Stimulated activated CD4-positive, alpha-beta T cell treated with anti-CD3 and anti-CD28 coated beads, TNF-alpha, amount 100 ng/mL, for 4 hours (primary cell): ENCODE measurements at places on chromosomes 4 and X.

- no peak for DNase-seq
Observed at GRCh38 chr4:128649575-128650205, 159.8 kb upstream of the JADE1 start.

- no peak for DNase-seq
Observed at GRCh38 chr4:109298279-109299010, 4.0 kb downstream of the COL25A1 start.

- DNase-seq = no peak
Observed at GRCh38 chr4:181939199-181939945, 303.8 kb upstream of the TENM3 start.

GRCh38 chr4:151489462-151490203 lies 80.7 kb downstream of the FHIP1A start:
- DNase-seq = no peak

GRCh38 chrX:43716696-43717095 lies 60.6 kb downstream of the MAOA start:
- DNase-seq = no peak

- DNase-seq = no peak
Observed at GRCh38 chr4:111066001-111066400, 443.1 kb upstream of the PITX2 start.

- DNase-seq = no peak
Observed at GRCh38 chr4:40448875-40449274, 113.7 kb downstream of the CHRNA9 start.

DNA sequence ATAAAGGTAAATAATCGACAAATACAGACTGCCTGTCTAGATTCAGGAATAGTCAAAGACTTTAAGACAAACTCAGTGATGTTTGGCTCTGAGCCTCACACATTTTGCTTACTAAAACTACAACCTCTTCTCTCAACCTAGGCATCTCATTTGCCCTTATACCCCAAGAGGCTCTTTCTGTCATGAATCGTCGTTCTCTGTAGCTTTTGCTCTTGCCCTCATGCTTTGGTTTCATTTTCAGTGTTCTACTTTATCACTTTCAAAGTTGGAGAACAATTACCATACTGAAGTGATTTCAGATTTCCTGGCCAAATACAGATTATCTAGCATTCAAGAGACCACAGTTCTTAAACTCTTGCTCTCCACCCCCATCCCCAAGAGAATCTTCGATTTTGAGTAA lies 114.1 kb upstream of the RAP2C start:
- no peak for DNase-seq

DNA sequence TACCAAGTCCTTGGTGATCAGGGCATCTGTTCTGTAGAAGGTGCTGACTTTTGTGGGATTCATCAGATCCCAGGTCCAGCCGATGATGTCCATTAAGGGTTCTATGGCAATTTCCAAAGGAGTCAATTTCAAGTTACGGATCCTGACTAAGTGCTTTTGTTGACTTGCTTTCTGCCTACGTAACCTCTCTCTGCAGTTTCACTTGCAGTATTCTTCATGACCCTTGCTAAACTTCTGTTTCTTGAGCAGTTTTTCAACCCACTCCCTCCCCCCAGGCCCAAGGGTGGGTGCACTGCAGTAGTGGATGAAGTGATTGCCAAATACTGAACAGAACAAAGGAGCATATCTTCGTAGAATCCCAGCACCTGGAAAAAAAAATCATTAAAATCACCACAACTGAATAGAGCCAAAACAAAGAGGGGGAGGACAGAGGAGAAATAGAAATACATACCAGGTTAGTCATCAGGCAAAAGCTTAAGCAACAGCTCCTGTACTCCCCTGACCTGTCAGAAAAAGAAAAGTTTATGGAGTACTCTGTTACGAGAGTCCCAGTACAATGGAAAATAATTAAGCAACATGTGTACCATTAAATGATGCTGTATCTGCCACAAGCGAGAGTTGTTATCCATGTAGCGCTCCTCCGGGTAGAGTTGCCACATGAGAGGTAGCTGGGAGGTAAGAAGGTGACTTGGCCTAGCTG lies 5.8 kb downstream of the CMC4 start:
- DNase-seq = no peak

- no peak for DNase-seq
Observed at GRCh38 chr4:85478576-85478975, 3.6 kb downstream of the ARHGAP24 start.

DNA sequence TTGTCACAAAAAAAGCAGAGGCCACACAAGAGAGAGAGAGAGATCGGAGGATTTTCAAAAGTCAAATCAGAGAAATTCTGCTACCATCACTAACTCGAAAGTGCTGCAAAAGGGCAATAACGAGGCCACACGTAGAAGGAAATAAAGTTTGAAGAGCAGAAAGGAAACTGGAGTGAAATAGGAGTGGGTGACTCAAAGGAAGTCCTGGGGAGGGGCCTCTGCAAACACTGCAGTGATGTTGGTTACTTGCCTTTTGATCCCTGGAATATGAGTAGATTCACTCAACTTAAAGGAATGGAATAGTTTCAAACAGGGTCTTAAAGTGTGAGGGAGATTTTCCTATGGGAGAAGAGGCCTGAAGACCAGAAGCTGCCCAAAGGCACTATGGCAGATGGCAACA lies 663.4 kb upstream of the LCORL start:
- DNase-seq = no peak

DNA sequence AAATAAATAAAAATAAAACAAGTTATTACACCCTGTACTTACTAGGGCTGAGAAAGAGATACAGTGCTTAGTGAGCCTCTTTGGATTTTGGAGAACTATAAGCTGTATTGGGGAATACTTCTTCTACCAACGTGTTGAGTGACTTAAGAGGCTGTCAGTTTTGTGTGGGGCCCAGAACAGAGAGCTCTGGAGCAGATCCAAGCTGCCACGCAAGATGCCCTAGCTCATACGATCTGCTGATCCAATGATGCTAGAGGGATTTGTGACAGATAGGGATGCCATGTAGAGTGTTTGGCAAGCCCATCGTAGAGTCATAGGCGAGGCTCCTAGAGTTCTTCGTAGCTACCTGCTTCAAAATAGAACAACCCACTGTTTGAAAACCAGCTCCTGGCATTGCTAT lies 60.3 kb upstream of the KLF3 start:
- DNase-seq = no peak

GRCh38 chr4:74546057-74546456 lies 101.1 kb downstream of the AREG start:
- no peak for DNase-seq

GRCh38 chr4:176273736-176274135 lies 4.7 kb upstream of the ASB5 start:
- DNase-seq = no peak

DNA sequence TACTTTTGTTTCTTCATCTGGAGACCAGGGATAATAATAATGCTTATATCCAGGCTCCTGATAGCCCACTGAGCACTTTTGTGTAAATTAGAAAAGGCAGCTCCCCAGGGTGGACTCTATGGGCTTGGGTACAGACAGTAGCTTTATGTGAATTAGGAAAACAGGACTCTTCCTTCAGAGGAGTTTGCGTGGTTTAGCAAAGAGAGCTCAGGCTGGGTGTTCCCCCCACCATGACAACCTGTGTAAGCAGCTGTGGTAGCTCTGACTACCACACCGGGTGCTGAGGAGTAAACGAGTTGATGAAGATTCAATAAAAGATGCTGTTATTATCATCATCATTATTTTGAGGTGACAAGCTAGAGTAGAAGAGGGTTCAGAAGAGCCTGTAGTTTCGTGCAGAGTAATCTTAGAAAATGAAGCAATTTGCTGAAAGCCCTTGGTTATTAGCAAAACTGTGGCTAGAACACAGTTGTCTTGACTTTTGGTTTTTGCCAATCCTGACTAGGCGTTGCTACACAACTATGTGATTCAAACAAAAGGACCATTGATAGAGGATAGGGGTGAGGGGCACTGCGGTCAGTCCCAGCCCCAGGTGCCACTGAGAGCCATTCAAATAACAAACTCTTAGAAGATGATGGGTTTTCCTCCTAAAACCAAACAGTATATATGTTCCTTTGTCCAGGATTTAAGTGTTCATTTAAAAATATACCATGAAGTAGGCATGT lies 60.6 kb upstream of the LIMCH1 start:
- no peak for DNase-seq

- DNase-seq = no peak
Observed at GRCh38 chrX:78624962-78625909, 33.9 kb downstream of the RTL3 start.

DNA sequence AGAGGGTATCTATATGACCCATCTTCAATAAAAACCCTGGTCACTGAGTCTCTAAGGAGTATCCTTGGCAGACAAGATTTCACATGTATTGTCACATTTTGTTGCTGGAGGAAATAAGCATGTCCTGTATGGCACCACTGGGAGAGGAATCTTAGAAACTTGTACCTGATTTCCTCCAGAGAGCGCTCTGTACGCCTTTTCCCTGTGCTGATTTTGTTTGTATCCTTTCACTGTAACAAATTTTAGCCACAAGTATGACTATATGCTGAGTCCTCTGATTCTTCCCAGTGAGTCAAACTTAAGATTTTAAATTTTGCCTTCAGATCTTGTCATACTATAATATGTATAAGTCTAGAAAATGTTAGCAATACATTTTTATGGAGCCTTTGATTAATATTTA lies 102.8 kb downstream of the ITIH6 start:
- DNase-seq = no peak

DNA sequence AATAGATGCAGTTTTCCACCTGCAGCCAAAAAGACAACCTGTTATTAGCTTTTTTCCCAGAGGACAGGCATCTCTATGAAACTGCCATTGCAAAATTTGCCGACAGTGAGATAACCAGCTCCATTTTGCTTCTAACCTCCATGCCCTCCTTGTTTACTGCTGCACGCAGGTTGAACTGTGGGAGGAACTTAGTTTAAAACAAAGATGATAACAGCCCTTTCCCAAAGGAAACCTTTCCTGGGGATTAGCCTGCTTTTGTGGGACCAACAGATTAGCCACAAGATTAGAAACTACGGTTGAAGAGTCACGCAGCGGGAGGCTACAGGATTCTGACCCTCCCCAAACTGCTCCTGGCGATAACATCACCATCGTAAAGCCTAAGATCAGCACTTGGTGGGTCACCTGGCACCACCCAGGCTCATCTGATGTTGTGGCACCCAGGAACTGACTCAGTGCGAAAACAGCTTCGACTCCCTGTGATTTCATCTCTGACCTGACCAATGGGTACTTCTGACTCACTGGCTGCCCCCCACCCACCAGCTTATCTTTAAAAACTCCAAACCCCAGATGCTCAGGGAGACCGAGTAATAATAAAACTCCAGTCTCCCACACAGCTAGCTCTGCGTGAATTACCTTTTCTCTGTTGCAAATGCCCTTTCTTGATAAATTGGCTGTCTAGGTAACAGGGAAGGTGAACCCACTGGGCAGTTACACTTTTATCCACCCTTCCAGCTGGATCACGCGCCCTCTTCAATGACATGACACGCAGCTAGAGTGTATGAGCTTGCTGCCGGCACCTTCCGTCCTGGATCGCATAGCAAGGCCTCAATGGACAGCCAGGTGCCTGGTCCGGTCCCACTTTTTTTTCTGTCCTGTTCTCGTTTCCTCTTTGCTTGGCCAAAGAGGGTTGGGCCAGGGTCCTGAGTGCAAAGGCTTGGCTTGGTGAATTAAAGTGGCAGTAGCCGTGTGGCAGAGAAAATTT lies 27.2 kb downstream of the NOP14 start:
- no peak for DNase-seq

- DNase-seq = no peak
Observed at GRCh38 chrX:9874483-9874882, 88.3 kb downstream of the SHROOM2 start.

DNA sequence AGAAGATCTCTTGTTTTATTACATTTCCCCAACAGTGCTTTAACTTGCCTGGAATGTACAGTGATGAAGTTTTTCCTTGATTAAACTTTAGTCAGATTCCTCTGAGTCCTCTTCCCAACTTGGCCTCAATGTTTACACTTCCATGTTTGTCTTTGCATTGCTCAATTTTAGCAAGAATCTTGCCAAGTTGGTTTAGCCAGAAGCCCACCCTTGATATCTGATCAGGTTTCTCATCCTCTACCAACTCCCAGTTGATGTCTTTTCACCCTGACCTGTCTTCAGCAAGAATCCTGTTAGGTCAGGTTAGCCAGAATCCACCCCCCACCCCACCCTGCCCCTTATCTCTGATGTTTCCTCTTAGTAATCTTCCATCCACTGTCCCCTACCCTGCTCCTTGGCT lies 120.9 kb downstream of the MBNL3 start:
- no peak for DNase-seq

- DNase-seq = no peak
Observed at GRCh38 chr4:108762559-108763225, at the start of gene ETNPPL. Gene ETNPPL (minus strand): TSS chr4:108763053. CDS start chr4:108762898, 155 bp downstream.

DNA sequence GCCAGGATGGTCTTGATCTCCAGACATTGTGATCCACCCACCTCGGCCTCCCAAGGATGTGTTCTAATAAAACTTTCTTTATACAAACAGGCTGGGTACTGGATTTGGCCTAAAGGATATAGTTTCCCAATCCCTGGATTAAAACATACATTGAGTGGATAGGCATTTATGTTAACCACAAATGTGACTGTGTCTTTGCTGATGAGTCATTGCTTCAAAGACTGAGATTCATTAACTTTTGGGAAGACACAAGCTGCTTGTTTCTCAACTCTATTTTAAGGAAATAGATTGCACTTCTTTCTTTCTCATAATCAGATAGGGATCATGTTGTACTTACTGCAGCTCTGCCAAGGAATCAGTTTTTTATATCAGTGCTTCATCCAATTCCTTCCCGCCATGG lies 131.3 kb upstream of the AGA start:
- no peak for DNase-seq

DNA sequence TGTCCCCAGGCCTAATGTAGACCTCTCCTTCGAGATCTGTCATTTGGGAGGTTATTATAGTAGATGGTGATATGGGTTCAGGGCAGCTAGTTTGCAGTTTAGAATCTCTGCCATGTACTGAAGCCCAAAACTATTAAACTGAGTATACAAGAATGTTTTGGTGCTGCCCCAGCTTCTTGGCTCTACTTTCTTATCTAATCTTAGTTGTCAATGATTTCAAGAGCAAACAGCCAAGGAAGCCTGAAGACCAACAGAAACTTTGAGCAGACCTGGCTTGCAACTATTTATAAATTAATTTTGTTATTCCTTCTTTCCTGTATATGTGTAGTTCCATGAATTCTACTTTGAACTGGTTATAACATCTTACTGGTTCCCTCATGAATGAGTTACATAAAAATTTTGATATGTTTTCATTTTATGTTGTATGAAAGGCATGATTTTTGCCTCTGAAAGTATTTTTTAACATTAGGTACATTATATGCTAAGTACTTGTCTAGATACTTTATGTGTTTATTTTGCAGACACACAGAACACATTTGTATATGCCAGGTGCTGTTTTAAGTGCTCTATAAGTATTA lies 2.0 kb upstream of the MGST2 start:
- no peak for DNase-seq

DNA sequence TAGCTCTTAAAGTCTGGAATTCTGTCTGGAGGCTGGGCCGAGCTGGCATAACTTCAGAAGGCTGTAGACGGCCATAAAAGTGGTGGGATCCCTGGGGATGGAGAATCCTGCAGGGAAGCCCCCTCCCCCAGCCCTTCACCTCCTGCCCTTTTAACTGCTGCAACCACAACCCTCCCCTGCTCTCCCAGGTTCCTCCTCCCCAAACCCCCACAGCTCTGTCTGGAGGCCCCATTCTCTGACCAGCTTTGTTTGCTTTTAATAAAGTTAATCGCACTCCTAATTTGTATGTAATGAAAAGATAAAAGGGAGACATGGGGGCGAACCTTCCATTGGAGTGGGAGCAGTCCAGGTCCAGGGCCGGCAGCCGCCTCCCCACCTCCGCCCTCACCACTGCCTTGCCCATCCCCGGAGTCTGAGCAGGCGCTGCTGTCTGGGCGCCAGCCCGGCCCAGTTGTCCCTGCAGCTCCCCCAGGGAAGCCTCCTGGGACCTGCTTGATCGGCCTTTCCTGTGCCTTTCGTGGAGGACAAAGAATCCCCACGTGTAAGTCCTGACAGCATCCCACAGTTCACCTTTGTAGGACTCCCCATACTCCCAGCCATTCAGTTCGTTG lies 84.3 kb downstream of the PJA1 start:
- no peak for DNase-seq
